Cerebellum (tissue), 4 donors: ENCODE measurements at places on chromosomes 3 and 15. TPM values are rescaled to one million over a fixed set of nuclear protein-coding genes. Genes with fewer than 3 reads are reported as not detected.

The PLSCR5 gene
- not detected for total RNA-seq

The CCDC39 gene
- 0.54 TPM for total RNA-seq

The C3orf49 gene
- not detected for total RNA-seq

The PROK2 gene
- total RNA-seq, result 0.64 TPM

The KIF15 gene
- 11.0 TPM for total RNA-seq

The LRRC3B gene
- 130 TPM for total RNA-seq

The LMAN1L gene
- total RNA-seq, result 0.09 TPM

The TMIE gene
- total RNA-seq, result 0.82 TPM

The SH3GL3 gene
- total RNA-seq, result 23.7 TPM

The MAN2C1 gene
- 97.6 TPM for total RNA-seq

The STX19 gene
- total RNA-seq, result not detected

The STRIT1 gene
- not detected for total RNA-seq

The FBN1 gene
- total RNA-seq, result 38.6 TPM

The EPHB3 gene
- 9.2 TPM for total RNA-seq

The EXD1 gene
- 0.09 TPM for total RNA-seq

The OR5K2 gene
- total RNA-seq, result not detected

The HIGD2B gene
- not detected for total RNA-seq

The C3orf22 gene
- total RNA-seq, result 0.18 TPM

The BNC1 gene
- total RNA-seq, result 0.18 TPM

The PARP15 gene
- total RNA-seq, result 0.36 TPM
